ENCODE measurements at places on chromosomes 12 and 14.
A peak's percentile ranks its signal among the peaks of the same experiment; 100 is the strongest.

GRCh38 chr14:99808515-99808914 lies 15.3 kb downstream of the EML1 start:
- peak; percentile 30 for DNase-seq

GRCh38 chr14:76022991-76023390 lies 37.4 kb downstream of the IFT43 start:
- no peak for DNase-seq

- DNase-seq: no peak
Measured at GRCh38 chr12:69332815-69333358, 15.3 kb upstream of the LYZ start.

GRCh38 chr14:96057738-96058137 lies 18.6 kb downstream of the C14orf132 start:
- no peak for DNase-seq

DNA sequence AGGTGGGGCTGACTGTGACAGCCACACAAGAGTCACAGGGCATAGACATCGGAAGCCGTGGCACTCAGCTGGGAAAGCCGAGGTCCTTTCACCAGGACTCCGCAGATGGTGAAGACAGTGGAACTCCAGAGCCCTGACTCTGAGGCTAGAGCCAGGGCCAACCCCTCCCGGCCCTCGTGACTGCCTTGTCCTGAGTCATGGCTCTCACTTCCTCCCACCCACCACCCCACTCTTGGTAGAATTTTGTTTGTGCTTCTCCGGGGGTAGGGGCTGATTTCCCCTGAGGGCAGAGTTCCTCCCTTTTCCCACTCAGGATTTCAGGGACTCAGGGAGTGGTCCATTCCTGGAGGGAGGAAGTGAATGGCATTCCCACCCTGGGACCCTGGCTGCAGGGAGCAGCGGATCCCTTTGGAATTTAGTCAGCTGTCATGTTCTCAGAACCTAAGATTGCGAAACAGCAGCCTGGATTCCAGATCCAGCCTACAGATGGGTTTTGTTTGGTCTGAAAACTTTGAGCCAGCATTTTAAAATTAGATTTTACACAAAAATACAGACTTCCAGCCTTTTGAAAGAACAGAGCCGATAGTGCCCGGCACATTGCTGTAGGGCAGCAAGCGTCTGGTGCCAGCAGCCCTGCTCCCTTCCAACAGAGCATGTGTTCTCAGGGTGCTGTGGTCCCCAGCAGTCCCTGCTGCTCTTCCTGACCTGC lies 50.7 kb downstream of the TPCN1 start:
- peak; percentile 87 for DNase-seq

DNA sequence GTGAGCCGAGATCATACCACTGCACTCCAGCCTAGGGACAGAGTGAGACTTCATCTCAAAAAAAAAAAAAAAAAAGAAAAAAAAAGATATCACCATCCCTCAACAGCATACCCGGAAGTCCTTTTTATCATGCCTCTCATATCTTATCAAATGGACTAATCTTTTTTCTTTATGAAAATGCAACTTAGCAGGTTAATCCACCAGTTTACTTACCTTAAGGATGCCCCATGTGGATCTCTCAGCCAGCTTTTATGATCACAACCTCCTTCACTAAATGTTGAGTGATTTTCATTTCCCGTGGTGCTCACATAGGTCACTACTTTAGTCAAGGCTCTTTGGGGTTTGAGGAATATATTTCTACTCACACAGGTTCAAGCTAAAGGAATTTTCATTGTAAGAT lies 248.8 kb upstream of the TBX3 start:
- no peak for DNase-seq

GRCh38 chr12:93090731-93091172 lies 161.7 kb upstream of the EEA1 start:
- peak; percentile 86 for DNase-seq

- DNase-seq: no peak
Measured at GRCh38 chr14:103213331-103213730, 90.1 kb downstream of the TNFAIP2 start.

DNA sequence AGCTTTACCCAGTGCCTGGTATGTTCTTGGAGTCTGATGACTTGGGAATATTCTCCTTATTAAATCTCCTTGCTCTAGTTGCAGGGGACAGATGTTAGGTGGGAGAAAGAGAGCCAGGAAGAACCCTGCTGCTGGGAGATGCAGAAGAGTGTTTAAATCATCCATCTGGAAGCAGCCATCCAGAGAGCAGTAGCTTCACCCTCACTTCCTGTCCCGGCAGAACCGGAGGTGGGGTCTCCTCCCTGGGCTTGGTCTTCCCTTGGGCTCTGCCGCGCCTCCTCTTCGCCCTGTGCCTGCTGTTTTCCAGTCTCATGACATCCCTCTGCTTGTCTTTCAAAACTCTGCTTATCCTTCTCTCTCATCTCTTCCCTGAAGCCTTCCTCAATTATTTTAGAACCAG lies 15.5 kb downstream of the B4GALNT3 start:
- no peak for DNase-seq

DNA sequence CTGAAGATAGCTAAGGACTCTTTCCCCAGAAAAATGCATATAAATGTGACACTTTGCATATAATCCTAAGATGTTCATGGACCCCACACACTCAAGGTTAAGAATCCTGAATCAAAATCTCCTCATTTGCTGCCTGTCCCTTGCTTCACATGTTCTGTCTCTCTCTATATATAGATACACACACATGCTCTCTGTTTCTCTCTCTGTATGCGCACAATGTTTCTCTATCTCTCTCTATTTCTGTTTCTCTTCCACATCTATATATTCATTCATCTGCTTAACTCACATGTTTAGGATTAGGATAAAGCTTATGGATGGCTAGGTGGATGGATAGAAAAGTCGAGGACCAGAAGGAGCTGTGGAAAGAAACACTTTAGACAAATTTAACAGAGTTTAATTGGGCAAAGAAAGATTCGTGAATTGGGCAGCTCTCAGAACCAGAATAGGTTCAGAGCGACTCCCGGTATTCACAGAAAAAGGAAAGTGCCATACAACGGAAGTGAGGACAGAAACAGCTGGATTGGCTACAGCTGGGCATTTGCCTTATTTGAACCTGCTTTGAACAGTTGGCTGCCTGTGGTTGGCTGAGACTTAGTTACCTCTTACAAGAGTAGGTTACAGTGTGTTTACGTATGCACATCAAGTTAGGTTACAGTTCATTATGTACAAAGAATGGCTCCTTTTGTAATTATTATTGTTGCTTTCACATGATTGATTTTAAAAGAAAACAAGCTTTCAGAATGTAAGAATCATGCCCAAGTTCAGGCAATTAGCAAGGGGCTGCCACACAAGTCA lies 57.6 kb downstream of the EMP1 start:
- no peak for DNase-seq

DNA sequence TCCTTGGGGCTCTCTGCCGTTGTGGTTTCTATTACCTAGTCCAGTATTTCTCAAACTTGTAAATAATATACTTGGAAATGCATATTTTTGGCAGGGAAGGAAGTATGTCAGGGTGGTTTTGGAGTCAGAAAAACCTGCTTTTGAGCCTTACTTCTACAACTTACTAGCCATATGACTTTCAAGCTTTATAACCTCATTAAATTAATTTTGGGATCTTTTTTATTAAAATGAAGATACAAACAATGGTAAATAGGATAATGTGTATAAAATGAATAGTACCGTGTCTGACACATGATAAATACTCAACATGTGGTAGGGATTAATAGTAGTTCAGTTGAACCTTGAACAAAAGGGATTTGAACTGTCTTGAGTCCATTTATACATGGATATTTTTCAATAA lies 406.3 kb downstream of the ATP23 start:
- DNase-seq: no peak

DNA sequence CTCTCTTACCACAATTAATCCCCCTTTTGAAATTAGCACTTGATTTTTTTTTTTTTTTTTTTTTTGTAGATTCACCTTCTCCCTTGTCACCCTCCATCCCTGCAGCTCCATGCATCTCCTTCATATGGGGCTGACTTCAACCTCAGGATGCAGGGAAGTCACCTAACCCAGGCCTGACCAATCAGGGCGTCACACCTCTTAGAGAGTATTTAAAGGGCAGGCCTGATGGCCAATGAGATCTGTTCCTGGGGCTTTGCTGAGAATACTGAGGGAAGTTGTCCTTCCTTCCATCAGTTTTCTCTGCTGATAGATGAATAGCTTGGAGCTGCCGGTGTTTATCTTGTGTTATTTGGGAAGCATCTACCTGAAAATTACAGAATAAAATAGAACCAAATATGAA lies 1104.7 kb upstream of the TMEM132C start:
- DNase-seq: no peak

DNA sequence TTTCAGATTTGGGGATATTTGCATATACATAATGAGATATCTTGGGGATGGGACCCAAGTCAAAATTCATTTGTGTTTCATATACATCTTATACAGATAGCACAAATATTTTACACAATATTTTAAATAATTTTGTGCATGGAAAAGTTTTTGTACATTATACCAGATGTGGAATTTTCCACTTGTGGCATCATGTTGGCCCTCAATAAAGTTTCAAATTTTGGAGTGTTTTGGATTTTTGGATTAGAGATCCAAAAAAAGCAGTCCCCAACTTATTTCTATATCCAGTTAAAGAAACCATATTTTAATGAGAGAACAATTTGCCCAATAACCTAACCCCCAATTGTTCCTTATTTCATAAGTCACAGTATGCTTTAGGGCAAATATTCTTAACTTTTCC lies 4.5 kb downstream of the GNPNAT1 start:
- DNase-seq: no peak

GRCh38 chr14:68955164-68955850 lies 23.8 kb downstream of the ACTN1 start:
- DNase-seq: peak; percentile 77

- DNase-seq: no peak
Measured at GRCh38 chr14:23443881-23444280, 8.4 kb upstream of the MYH7 start.

- no peak for DNase-seq
Measured at GRCh38 chr12:117098024-117098360, 1.2 kb downstream of the TESC start.

- peak; percentile 64 for DNase-seq
Measured at GRCh38 chr14:103803661-103804060, 43.7 kb downstream of the PPP1R13B start.

GRCh38 chr14:95248432-95248831 lies 71.3 kb downstream of the CLMN start:
- DNase-seq: peak; percentile 71

DNA sequence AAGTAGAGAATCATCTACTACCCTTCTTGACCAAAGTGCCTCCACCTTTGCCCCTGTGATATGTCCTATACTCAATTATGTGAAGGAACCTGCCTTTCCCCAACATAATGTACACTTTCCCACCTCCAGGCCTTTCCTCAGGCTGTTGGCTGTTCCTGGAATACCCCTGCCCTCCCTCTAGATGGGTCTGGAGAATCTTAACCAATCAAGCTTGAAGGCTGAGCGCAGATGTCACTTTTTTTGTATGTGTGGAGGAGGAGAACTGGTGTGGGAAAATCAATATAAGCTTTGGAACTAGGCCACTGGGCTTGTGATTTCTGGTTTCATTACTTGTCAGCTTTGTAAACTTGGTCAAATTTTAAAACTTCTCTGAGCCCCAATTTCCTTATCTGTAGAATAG lies 4.7 kb downstream of the BMAL2 start:
- no peak for DNase-seq

DNA sequence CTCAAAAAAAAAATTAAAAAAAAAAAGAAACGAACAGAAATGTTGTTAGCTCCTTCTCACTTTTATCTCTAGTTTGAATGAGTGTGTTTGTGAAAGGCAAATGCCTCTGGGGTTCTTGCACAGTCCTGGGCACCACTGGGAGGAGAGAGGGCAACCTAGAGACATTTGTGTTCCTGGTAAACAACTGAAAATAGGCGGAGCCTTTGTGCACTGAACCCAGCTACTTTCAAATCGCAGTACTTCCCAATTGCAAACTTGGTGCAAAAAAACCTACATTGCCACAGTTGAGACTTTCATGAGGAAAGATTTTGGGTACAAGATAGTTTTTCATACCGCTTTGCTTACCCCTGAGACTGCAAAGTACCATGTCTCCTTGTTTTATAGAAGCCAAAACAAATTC lies 430.0 kb downstream of the ZFP36L1 start:
- no peak for DNase-seq

DNA sequence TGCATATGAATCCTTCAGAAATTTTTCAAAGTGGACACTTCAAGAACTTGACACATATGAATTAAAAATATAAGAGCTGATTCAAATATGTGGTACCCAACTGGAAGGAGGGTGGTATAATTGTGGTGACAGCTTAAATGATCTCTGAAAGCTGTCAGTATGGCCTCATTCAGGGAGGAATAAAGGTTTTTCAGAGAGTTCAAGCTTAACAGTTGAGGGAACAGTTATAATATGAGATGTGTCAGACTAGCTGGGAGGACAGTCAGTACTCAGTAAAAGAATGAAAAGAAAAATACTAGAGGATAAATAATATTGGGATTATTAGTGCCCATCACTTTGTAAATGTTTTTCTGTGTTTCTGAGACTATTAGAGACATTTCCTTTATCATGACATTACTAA lies 277.5 kb downstream of the RASSF9 start:
- no peak for DNase-seq

GRCh38 chr14:66508846-66509621 lies 1.1 kb downstream of the GPHN start:
- DNase-seq: peak; percentile 21

DNA sequence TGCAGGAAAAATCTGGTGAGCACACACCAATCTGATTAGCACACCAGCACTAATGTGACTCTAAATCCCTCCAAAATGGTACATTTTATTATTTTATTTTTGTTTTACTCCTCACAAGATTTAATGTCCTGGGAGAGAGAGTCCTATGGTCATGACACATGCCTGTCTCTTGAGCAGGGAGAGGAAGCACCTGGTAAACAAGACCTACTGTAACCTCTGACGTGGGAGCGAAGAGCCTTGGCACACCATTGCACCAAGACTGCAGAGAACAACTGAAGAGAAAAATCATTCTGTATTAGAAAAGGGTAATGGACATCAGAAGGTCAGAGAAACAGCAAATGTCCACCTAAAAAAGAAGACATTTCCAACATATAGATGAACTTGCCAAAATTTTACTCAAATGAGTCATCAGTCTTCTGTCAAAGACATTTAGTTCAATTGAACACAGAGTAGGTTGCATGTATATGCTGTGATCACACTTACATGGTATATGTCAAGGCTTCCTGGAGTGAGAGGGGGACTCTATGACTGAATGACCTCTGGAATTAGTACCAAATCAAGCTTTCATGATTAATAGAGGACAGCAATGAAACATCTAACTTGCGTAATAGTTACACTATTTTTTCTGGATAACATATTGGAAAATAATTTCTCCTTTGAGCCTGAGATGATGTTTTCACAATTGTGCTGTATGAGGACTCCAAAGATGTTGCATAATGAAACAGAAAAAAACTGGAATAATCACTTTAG lies 186.9 kb upstream of the FLRT2 start:
- DNase-seq: peak; percentile 40

DNA sequence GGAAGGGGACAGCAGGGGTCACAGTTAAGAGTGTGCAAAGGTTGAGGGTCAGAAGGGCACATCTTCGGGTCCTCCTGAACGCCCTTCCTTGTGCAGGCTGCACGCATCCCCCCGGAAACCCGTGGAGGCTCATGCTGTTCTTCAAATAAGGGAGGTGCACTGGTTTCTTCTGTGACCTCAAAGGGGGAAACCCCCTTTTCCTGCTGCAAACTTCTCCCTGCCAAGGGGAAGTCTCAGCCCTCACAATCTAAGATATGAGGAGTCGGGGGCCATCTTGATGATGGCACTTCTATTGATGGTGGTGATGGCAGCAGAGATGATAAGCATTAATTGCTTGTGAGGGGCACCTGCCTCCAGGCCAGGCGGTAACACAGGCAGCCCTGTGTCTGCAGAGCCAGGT lies 40.0 kb downstream of the ISCA2 start:
- no peak for DNase-seq
